ENCODE measurements at places on chromosomes 12 and 14.

GRCh38 chr12:68901551-68901950 lies 31.4 kb downstream of the CPM start:
- no peak for DNase-seq

GRCh38 chr12:47779301-47779942 lies 6.4 kb downstream of the SLC48A1 start:
- DNase-seq, result peak; percentile 96

GRCh38 chr14:72565917-72566316 lies 328.0 kb downstream of the DPF3 start:
- no peak for DNase-seq

DNA sequence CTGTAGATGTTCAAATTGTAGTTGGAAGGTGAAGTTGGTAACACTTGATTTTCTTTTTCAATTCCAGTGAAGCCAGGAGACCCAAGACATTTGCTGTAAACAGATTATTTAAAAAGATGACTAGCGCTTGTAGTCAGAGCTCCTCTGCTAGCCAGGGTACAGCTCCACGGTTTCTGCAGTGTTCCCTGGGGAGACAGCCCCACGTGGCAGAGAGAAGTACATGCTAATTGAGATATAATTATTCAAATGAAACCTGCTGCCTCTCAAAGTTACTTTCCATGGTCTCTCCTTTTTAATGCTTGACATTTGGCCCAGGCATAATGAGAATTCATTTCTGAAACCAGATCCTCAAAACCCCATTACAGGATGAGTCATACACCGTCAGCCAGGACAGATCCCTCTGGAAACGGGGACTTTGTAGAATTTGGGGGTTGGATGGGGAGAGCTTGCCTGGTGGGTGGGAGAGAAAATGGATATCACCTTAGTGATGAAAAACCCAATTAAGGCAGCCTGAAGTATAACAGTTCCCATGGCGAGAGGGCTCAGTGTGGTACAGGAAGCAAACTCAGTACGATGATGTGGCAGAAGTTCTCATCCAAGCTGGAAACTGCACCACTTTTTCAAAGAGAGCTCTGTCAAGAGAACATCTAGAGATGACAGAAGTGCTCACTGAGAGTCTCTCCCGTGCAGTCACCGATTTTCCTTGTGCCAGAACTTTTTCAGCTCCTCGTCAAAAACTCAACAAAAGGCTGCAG lies 637.7 kb upstream of the TMEM132C start:
- no peak for DNase-seq

- DNase-seq, result no peak
These were observed 1.1 kb downstream of the ATP5F1B start for GRCh38 chr12:56644654-56645053.

DNA sequence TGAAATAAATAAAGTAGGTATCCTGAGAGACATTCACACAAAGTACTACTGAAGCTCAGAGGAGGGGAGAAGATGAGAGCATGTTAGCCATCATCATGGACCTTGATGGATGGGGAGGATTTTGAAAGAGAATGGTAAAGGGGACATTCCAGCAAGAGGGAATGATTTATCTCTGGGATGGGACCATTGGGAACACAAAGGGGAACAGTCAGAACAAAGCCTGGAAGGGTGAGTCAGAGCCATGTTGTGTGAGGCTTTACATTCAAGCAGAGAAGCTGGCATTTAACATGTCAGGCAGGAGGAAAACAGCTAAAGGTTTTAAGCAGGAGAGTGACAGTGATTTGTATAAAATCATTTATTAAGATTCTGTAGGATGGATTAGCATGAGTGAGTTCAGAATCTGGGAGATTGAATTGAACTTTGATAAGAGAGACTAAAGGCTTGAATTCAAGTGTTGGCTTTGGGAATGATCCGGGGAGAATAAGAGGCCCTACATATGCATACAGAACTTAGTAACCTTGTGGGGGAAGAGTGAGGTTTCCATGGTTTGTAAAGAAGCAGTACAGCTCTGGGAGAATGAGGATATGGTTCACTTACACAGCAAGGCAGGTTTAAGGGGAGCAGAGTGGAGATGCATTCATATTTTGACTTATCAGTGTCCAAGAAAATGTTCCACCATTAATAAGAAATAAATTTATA lies 174.4 kb downstream of the SYT10 start:
- no peak for DNase-seq

DNA sequence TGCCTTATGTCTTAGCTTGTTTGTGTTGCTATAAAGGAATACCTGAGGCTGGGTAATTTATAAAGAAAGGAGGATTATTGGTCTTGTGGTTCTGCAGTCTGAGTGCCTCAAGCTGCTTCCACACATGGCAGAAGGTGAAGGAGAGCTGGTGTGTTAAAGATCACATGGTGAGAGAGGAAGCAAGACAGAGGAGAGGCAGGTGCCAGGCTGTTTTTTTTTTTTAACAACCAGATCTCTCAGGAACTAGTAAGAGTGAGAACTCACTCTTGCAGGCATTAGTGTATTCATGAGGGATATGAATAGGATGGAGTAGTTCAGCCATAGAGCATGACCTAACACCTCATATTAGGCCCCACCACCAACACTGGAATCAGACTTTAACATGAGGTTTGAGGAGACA lies 123.4 kb downstream of the CMAS start:
- no peak for DNase-seq

DNA sequence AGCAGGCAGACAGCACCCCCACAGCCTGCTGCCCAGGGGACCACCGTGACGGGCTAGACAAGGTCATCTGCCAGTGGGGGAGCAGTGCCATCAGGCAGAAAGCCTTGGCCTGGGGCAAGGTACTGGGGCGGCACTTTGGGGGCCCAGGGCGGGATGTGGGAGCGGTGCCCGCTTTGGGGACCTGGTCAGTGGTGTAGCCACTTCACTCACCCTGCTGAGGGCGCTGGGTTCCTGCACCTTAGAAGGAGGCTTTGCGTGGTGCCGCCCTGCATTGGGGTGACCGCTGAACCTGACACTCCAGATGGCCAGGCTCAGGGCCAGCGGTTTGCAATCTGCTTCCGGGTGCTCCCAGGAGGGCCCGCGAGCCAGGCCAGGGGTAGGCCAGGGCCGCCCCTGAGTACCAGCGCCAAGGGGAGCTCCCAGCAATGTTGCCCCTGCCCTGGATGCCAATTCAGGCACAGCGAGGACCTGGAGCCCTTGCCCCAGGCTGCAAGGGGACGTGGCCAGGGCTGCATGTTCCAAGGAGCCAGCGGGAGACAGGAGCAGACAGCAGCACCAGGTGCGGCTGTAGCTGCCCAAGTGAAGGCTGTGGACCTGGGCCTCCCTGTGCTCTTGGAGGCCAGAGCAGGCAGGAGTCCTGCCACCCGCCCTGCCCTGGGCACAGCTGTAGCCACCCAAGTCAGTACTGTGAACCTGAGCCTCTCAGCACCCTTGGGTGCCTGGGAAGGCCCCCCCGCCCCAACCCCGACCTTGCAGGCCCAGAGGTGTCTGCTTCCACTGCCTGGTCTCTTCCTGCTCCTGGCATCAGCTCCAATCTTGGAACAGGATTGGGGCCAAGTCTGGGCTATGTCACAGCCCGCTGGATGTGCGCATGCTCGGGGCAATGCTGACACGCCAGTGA lies 550.7 kb downstream of the SLC6A15 start:
- no peak for DNase-seq

DNA sequence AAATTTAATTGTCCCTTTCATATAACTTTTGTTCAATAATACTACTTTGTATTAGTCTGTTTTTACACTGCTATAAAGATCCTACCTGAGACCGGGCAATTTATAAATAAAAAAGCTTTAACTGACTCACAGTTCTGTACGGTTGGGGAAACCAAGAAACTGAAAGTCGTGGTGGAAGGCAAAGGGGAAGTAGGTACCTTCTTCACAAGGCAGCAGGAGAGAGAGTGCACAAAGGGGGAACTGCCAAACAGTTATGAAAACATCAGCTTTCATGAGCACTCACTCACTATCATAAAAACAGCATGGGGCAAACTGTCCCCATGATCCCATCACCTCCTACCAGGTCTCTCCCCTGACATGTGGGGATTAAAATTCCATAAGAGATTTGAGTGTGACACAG lies 1069.0 kb downstream of the FSCB start:
- no peak for DNase-seq

GRCh38 chr12:123251403-123252076 lies 18.3 kb downstream of the MTRFR start:
- DNase-seq, result no peak

GRCh38 chr14:51285120-51285519 lies 45.1 kb downstream of the TMX1 start:
- no peak for DNase-seq

DNA sequence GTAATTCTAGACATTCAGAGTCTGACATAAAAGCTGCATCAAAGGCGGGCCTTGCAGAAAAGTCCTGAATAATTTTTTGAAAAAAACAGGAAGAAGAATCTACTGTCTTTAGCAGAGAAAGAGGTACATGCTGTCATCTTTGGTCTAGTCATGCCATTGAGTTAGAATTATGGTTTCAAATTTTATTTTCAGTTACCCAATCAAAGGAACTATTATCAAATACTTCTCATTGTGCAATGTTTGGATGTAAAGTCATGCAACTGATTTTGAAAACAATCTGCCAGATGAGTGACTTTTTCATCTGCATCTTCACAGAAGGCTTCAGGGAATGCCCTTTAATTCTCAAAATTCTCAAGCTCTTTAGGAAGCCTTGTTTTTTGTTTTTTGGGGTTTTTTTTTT lies 803.5 kb downstream of the FLRT2 start:
- no peak for DNase-seq

GRCh38 chr14:80946187-80946586 lies 4.6 kb upstream of the CEP128 start:
- DNase-seq, result no peak

DNA sequence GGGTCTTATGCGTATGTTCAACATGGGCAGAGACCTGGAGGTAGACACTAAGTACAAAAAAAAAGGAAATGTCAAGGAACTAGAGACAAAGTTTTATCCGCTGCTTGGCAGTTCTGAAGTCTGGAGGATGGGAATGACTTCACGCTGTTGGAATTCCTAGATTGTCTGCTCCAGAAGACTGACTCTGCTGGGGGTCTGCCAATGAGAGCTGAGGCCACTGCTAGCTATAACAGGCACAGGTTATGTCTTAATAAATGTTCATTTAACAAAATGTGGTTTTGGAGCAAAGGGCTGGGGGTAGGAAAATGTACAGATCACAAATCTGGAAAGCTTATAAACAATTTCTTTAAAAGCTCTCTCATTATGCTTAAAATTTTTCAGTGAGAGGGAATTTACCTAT lies 5.9 kb downstream of the RNASE8 start:
- DNase-seq, result no peak

- no peak for DNase-seq
These were observed 79.3 kb upstream of the TSPAN8 start for GRCh38 chr12:71237128-71237527.

- no peak for DNase-seq
These were observed 36.0 kb downstream of the RTRAF start for GRCh38 chr14:52025310-52025709.

DNA sequence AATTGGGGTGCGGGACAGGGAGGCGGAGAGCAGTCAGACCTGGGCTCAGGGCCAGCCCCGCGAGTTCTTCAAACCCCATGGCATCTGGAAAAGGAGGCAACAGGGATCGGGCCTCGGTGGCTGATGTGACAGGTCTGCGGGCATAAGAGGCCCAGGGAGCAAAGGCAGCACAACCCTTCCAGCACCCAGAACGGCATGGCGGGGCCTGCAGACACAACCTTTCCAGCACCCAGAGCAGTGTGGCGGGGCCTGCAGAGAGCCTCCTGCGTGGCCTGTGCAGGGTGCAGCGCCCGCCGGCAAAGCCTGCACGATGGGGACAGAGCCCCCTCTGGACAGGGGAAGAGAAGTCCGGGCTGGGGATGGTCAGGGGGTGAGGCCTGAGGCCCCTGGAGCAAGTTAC lies 26.2 kb upstream of the TRAF3 start:
- DNase-seq, result no peak

DNA sequence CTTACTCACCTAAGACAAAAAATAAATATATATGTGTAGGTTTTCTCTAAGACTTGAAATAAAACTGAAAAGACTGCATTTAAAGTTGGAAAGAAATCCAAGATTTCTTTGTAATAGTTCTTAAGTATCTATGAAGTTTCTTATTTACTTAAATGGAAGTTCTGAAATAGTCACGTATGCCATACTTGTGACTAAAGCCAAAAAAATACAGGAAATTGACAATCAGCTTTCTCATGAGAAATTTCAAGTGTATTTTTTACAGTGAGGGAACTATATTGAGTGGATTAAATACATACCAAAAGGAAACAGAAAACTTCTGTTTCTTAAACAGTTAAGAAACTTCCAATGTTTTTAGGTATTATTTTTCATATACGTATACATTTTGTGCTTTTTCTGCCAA lies 188.1 kb downstream of the DPY19L2 start:
- DNase-seq, result no peak

GRCh38 chr12:33663000-33663654 lies 223.5 kb upstream of the SYT10 start:
- DNase-seq, result no peak

GRCh38 chr12:85310456-85311076 lies 30.5 kb downstream of the ALX1 start:
- no peak for DNase-seq

GRCh38 chr12:44465139-44465538 lies 411.0 kb downstream of the NELL2 start:
- DNase-seq, result no peak

DNA sequence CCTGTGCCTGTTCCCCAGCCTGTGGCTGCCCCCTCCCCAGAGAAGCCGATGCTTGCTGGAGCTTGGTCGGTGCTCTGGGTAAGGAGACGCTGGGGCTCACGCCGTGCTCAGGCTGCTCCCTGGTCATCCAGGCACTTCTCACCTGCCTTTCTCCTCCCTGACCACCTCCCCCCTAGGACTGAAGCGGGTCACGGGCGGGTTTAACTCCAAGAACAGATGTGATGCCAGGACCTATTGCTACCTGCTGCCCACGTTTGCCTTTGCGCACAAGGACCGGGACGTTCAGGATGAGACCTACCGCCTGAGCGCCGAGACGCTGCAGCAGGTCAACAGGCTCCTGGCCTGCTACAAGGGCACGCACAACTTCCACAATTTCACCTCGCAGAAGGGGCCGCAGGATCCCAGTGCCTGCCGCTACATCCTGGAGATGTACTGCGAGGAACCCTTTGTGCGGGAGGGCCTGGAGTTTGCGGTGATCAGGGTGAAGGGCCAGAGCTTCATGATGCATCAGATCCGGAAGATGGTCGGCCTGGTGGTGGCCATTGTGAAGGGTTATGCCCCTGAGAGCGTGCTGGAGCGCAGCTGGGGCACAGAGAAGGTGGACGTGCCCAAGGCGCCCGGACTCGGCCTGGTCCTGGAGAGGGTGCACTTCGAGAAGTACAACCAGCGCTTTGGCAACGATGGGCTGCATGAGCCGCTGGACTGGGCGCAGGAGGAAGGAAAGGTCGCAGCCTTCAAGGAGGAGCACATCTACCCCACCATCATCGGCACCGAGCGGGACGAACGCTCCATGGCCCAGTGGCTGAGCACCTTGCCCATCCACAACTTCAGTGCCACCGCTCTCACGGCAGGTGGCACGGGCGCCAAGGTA lies 8.4 kb upstream of the EP400 start:
- DNase-seq, result no peak
